ENCODE measurements at places on chromosomes 2 and 18.

- no peak for DNase-seq
Measured at GRCh38 chr2:113755835-113756354, 547 bp downstream of the SLC35F5 start.

GRCh38 chr2:188852772-188853171 lies 121.4 kb upstream of the COL3A1 start:
- no peak for DNase-seq

GRCh38 chr18:63297687-63298399 lies 21.7 kb downstream of the BCL2 start:
- DNase-seq = no peak

DNA sequence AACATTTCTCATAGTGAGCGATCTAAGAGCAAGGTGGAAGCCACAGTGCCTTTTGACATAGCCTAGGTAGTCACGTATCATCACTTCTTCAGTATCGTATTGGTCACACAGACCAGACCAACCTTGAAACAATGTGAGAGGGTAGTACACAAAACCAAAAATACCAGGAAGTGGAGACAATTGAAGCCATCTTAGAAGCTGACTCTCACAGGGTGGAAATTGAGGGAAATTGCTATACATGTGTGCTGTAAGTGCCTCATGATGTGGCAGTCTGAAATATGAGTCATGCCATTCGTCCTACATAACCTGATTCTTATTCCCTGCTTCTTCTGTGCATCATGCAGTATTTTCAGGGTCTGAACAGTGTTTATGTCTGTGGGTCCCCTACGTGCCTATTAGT lies 62.3 kb upstream of the STON1 start:
- no peak for DNase-seq

Measured in stimulated activated CD4-positive, alpha-beta T cell treated with anti-CD3 and anti-CD28 coated beads, Interleukin-12 subunit alpha, Interleukin-12 subunit beta, amount 100 ng/mL, for 48 hours (primary cell).